Germinal center (tissue), 1 donor: ENCODE measurements at places on chromosomes 1 and 21.

DNA sequence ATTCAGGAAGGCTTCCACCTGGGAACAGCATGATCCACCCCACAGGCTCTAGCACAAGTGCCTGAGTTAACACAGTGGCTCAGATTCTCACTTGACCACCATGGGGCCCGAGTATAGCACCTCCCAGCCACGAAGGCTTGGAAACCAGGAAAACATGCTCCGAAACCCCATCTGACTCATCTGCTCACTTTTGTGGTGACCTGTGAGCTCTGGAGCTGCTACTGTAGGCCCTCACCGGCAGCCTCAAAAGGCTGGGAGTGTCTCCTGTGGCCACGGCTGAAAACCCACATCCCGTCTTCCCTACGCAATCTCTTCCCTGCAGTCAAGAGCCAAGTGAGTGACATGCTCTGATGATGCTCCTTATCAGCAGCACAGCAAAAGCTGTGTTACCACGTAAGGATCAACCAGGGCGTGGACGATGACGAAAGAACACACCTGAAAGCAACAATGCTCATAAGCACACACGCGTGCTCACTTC is 81.4 kb downstream of the TGFBR3 start:
- DNase-seq = no peak

DNA sequence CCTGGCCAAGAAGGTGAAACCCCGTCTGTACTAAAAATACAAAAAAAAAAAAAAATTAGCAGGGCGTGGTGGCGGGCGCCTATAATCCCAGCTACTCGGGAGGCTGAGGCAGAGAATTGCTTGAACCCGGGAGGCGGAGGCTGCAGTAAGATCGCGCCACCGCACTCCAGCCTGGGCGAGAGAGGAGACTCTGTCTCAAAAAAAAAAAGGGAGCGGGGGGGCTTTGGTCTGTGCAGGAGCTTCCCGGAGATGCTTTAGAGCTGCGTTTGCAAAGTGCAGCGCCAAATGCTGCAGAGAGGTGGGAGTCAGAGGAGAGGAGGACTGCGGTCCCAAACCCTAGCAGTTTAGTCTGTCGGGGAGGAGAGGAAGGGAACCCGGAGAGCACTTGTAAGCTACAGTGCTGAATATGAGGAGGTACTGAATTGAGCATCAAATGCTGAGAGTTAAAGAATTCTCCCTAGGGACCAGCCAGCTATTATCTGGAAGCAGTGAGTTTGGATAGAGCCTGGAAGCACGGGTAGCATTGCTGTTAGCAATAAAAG is 569 bp downstream of the FALEC start:
- DNase-seq = no peak

- DNase-seq = no peak
Observed at GRCh38 chr1:115465802-115466363, 127.8 kb upstream of the NGF start.

DNA sequence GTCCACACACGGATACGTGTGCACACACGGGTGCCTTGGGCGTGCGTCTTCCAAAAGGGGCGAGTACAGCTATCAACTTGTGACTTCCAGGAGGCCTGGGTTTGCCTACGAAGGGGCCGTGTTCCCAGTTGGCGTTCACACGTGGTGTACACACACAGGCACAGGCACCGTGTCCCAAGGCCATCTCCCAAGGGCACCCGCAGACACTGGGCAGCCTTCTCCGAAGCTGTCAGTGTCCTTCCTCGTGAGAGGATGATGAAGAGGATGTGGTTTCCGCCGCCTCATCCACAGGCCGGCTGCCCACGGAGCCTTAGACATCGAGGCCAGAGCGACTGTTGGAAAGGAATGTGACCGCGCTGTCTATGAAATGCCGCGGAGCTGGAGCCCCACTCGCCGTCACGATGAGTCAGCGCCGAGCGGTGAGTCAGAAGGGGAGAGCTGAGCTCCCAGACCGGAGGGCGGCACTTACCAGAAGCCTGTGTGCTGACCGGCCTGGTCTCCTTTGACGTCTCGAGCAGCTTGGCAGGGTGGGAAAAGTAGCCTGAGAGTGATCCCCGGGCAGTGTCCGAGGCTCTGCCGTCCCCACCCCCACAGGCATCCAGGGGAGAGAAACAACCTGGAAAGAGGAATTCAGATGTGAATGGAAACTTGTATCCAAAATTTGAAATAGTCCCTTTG is 141.4 kb upstream of the ARHGEF16 start:
- DNase-seq = no peak

- DNase-seq = no peak
Observed at GRCh38 chr1:17156108-17156507, 36.9 kb upstream of the PADI2 start.

GRCh38 chr1:104064399-104064798 is 314.7 kb downstream of the AMY1C start:
- no peak for DNase-seq

- no peak for DNase-seq
Observed at GRCh38 chr1:74470251-74470650, 42.2 kb downstream of the LRRC53 start.

- DNase-seq = no peak
Observed at GRCh38 chr1:235336903-235337302, 8.5 kb downstream of the GGPS1 start.

- no peak for DNase-seq
Observed at GRCh38 chr1:181817091-181817490, 244.4 kb downstream of the ZNF648 start.

DNA sequence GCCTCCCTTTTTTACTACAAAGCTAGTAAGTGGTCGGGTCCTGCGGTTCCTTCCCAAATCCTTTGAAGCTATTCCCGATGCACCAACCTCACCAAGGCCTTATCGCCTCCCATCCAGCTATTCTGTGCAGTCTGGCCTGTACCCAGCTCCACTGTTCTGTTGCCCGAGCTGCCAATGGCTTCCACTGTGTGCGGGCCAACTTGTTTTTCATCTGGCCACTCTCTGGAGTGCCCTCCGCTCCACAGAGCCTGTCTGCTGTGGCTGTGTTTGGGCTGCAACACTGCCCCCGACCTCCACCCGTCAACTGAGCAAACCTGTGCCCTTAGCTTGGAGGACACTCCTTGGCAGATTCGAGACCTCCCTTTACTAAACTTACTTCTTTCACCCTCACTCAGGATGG is 125.0 kb downstream of the KIAA0319L start:
- no peak for DNase-seq

DNA sequence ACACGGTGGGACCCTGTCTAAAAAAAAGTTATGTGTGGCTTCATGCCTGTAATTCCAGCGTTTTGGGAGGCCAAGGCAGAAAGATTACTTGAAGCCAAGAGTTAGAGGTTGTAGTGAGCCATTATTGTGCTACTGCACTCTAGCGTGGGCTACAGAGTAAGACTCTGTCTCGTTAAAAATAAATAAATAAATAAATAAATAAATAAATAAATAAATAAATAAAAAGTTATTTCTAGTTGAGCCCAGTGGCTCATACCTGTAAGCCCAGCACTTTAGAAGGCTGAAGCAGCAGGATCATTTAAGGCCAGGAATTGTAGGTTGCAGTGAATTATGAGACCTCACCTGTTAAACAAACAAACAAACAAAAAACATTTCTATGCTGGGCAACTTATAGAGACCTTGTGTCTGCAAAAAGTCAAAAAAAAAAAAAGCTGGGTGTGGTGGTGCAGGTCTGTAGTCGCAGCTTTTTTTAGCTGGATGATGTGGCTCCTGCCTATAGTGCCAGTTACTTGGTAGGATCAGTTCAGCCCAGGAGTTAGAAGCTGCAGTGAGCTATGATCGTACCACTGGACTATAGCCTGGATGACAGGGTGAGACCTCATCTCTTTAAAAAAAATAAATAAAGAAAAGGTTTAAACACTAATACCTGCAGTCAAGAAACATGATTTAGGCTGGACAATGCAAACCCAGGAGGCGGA is 25.6 kb downstream of the GON4L start:
- DNase-seq = no peak

DNA sequence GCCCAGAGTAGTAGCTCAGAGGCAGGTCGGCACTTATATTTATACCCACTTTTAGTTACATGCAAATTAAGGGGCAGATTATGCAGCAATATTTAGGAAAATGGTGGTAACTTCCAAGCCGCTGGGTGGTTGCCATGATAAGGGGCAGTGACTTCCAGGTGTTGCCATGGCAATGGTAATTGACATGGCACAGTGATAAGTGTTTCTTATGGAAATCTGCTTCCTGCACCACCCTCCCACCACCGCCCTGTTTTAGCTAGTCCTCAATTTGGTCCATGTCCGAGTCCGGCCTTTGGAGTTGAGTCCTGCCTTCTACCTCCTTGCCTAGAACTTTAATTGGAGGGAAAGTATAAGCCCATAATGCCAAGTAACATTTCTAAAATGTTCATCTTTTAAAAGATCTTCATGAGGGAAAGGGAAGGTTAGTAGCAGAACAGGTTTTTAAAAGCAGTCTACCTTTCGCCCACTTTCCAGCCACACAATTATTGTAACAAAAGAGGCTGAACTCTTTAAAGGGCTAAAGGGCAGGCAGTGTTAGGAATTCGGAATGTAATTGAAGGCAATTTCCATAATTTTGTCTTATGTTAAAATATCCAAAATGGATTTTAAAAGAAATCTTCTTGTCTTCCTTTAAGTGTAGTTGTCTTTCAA is 21.7 kb downstream of the ZBTB8B start:
- DNase-seq = no peak

GRCh38 chr21:20302084-20302483 is 696.1 kb upstream of the NCAM2 start:
- DNase-seq = no peak

GRCh38 chr1:239386453-239387303 is at the start of gene CHRM3:
Gene CHRM3 (plus strand): TSS chr1:239386568. CDS start chr1:239907452, 520,884 bp downstream.
- no peak for DNase-seq

GRCh38 chr1:211549092-211549711 is 29.8 kb downstream of the SLC30A1 start:
- no peak for DNase-seq

GRCh38 chr1:242629396-242629795 is 104.9 kb upstream of the PLD5 start:
- no peak for DNase-seq

DNA sequence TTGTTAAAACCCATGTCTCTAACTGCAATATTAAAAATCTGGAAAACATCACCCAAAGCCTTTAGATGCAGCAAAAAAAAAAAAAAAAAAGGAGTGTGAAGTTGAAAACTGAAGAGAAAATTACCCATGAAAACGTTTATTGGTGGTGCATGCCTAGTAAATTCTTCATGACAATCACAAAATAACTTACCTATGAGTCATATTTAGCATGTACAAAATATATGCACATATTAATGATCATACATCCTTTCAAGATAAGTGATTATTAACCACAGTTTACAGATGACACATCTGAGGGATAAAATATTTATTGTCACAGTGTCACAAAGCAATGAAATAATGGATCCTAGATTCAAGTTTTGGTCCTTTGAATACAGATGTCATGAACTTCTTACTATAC is 505.2 kb upstream of the NR5A2 start:
- DNase-seq = no peak

- no peak for DNase-seq
Observed at GRCh38 chr1:226123591-226124471, 61.3 kb downstream of the H3-3A start.

- no peak for DNase-seq
Observed at GRCh38 chr1:108854221-108855019, 2.5 kb downstream of the AKNAD1 start.

GRCh38 chr1:239250353-239251035 is 135.9 kb upstream of the CHRM3 start:
- no peak for DNase-seq

GRCh38 chr1:115262886-115263285 is 75.2 kb downstream of the NGF start:
- no peak for DNase-seq

DNA sequence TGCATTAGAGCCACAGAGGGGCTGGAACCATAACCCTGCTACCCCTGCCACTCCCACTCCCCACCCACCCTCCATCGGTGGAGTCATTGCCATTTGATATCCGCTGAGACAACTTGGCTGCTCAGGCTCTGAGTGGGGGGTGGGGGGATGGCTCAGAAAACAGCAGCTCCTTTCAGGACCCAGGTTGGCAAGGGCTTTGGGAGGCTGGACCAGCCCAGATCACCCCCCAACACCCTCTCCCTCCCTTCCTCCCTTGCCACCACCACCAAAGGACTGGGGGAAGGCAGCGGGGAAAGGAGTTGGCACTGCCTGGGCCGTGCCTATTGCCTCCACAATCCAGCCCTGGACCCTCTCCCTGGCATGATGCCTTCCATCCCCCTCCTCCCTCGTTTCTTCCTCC is 1.7 kb downstream of the KCNJ10 start:
- no peak for DNase-seq

GRCh38 chr21:45480701-45481500 is 61.3 kb downstream of the SLC19A1 start:
- no peak for DNase-seq

GRCh38 chr1:8670371-8670818 is 147.0 kb downstream of the RERE start:
- DNase-seq = no peak

GRCh38 chr21:16330082-16330907 is 600.5 kb downstream of the USP25 start:
- peak; percentile 2 for DNase-seq

DNA sequence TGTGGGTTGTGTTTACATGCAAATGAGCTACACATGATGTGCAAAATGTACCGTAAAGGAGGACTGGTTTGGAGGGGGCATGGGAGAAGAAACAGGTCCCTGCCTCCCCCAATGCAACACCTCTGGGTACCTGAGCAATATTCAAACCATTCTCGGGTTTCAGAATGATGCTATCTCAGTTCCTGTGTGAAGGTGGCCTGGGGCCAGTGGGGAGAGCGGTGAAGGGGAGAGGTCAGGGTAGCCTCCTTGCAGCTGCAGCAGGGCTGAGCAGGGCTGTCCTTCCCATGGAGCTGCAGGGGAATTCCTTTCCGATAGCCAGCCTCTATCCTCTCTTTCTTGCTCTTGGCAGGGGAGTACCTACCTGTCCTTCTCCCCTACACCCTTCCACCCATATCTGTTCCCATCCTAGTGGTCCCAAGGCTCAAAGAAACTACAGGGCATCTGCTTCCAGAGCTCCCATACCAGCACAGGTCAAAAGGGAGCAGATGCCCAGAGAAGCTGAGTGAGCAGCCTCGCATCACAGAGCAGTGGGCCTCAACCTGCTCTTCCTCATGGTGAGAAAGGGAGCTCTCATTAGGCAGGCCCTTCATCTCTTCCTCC is 11.9 kb downstream of the MEF2D start:
- peak; percentile 24 for DNase-seq

DNA sequence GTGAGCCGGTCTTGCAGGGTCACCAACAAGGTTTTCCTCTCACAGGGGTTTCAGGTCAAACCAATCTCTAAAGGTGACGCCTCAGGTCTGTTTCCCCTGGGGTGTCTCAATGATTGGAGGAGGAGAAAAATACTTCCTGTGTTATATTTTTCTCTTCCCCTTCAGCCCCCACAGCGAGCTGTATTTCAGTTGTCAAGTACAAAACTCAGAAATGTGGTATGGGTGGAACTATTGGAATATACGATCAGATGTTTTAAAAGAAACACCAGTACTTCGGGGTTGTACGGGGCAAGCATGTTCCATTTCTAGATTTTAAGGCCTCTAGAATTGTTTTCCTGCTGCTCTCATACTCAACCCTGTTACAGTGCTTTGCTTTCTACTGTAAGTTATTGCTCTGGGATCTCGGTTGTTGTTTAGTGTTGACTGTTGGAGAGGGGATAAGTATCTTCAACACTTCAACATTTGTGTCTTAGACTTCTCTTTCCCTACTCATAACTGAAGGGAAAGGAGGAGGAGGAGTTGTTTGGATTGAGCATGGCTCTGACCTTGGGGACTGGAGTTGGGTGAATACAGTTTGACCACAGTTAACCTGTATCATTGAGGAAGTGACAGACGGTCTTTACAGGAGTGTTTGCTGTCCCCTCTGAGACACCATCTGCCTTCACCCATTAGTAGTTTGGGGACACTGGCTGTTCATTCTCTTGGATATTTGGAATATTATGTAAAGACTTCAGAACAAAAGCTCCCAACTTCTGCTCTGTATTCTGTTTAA is 2.0 kb downstream of the MAPKAPK2 start:
- peak; percentile 64 for DNase-seq
